ENCODE measurements at places on chromosomes 7 and 10. TPM values are rescaled to one million over a fixed set of nuclear protein-coding genes. Genes with fewer than 3 reads are reported as not detected.

Gene ADAM8
- total RNA-seq, result 70.0 TPM

Gene TRPV6
- not detected for total RNA-seq

Gene CFAP46
- total RNA-seq, result 0.09 TPM

Gene HYAL4
- not detected for total RNA-seq

Gene PIK3CG
- total RNA-seq, result 26.3 TPM

Gene FAM237B
- not detected for total RNA-seq

Gene CCZ1B
- total RNA-seq, result 60.5 TPM

Gene KIF5B
- total RNA-seq, result 98.5 TPM

Gene PTCD1
- total RNA-seq, result 11.4 TPM

Gene TLL2
- total RNA-seq, result 0.09 TPM

Gene MSMB
- not detected for total RNA-seq

Gene MOSPD3
- total RNA-seq, result 16.3 TPM

Gene PTF1A
- not detected for total RNA-seq

Gene IGF2BP3
- total RNA-seq, result 0.13 TPM

Gene MMD2
- not detected for total RNA-seq

Gene GRM3
- total RNA-seq, result not detected

Gene KAZALD1
- total RNA-seq, result 0.20 TPM

Gene ZNF239
- 1.4 TPM for total RNA-seq

Gene GRID2IP
- total RNA-seq, result 0.33 TPM

Gene C10orf95
- total RNA-seq, result 0.57 TPM

Gene TCAF2
- total RNA-seq, result 18.0 TPM

Gene GTF2I
- 176 TPM for total RNA-seq

Gene COBL
- not detected for total RNA-seq

Gene PRRT4
- 0.22 TPM for total RNA-seq

Gene CNPY1
- total RNA-seq, result not detected

Gene TRPV5
- total RNA-seq, result not detected

Gene JCAD
- total RNA-seq, result 0.04 TPM

Gene CALCR
- total RNA-seq, result not detected

Gene TNS3
- total RNA-seq, result 1.5 TPM

Gene MYH16
- total RNA-seq, result not detected

Gene ENTPD1
- total RNA-seq, result 7.1 TPM

Gene STN1
- 23.6 TPM for total RNA-seq

Gene TMEM273
- total RNA-seq, result 58.0 TPM

Gene OPN1SW
- total RNA-seq, result not detected

Gene SPDYE9
- total RNA-seq, result not detected

Gene CTAGE6
- 0.26 TPM for total RNA-seq

Gene MRPS24
- total RNA-seq, result 147 TPM

Gene NPY4R
- not detected for total RNA-seq

Gene CACNB2
- not detected for total RNA-seq

Gene TBX20
- total RNA-seq, result not detected

Gene CPA4
- total RNA-seq, result not detected

Gene CLDN4
- 0.15 TPM for total RNA-seq

Gene AKR1C8
- 0.20 TPM for total RNA-seq

Gene PRLHR
- not detected for total RNA-seq

Gene GBX1
- not detected for total RNA-seq

Gene GIMAP6
- total RNA-seq, result 45.8 TPM

Gene AVPI1
- total RNA-seq, result 2.3 TPM

Gene PNLIPRP1
- not detected for total RNA-seq

Gene C10orf71
- total RNA-seq, result not detected

Gene SPOCK2
- total RNA-seq, result 69.2 TPM

Gene LRRD1
- not detected for total RNA-seq

Gene NPFFR1
- not detected for total RNA-seq

Gene ABLIM1
- 45.8 TPM for total RNA-seq

Gene IKZF1
- total RNA-seq, result 225 TPM

Gene TAS2R41
- not detected for total RNA-seq

Gene NCF1
- total RNA-seq, result 0.27 TPM

Gene GRM8
- not detected for total RNA-seq

All from CD8-positive, alpha-beta memory T cell (primary cell).